NCI-H446 (cell line): ENCODE measurements at places on chromosomes 1 and 21.

DNA sequence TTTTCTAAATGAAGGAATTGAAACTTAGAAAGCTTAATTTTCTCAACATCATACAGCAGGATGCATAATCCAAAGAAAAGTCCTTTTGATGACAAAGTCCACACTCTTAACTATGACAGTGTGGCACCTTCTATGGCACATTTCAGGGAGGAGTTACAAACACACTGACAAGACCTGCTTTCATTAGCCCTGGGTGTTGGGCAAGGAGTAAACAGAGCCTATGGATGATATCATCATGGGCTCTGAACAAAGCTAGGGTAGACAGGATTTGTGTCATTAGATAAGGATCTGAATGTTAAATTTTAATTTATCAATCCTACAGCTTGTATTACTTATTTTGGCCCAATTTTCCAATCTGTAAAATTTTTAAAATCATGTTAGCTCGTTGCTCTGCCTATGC is 62.6 kb upstream of the DENND1B start:
- DNase-seq: no peak

- no peak for DNase-seq
Observed at GRCh38 chr1:156767879-156768604, 707 bp downstream of the PRCC start.

DNA sequence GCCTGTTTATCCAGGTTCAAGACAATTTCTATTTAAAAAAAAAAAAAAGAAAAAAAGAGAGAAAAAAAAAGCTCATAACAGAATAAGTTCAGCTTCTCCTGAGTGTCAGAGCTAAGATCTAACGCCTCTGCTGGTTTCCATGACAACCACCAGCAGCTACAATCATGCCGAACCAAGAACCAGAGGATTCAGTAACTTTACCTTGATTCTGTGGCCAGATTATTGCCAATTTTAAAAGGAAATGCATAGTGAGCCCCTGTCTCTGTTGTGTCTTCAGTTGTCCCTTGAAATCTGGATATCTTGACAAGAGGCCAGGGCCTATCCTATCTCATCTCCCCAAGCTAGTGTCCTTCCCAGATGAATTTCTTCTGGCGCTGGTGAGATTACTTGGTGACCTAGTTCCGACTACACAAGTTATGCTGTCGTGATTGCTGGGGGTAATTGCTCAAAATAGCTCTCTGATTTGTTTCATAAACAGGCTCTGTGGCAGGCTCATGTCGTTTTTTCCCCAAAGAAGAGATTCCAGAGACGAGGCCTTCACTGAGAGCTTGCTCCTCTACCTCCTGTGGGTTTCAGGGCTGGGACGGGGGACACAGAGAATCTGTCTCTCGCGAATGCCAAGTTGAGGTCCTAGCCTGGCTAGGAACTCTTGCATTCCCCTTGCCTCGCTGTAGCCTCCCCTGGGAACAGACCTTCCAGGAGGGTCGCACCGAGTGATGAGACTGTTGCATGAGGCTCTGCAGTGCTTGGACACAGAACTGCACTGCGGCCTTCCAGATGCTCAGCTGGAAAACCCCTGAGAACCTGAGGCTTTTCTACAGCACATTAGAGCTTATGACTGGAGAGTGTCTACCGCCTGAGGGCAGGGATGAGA is 32.4 kb upstream of the SCCPDH start:
- no peak for DNase-seq

- DNase-seq: no peak
Observed at GRCh38 chr21:31236528-31236927, 107.5 kb downstream of the TIAM1 start.

GRCh38 chr1:963746-964525 is 2.3 kb upstream of the PLEKHN1 start:
- no peak for DNase-seq

GRCh38 chr1:54248966-54249365 is 49.0 kb downstream of the MRPL37 start:
- no peak for DNase-seq

GRCh38 chr1:60229821-60230220 is 156.3 kb upstream of the C1orf87 start:
- no peak for DNase-seq

- DNase-seq: no peak
Observed at GRCh38 chr1:236895665-236896387, 100.7 kb downstream of the MTR start.

GRCh38 chr1:154607609-154608396 is at the start of gene ADAR:
Gene ADAR, minus strand, starts transcription at chr1:154608186. Its CDS starts 180 bp downstream, at chr1:154608006.
- DNase-seq: peak; percentile 82

GRCh38 chr1:153677718-153678518 is 570 bp upstream of the NPR1 start:
- DNase-seq: no peak

DNA sequence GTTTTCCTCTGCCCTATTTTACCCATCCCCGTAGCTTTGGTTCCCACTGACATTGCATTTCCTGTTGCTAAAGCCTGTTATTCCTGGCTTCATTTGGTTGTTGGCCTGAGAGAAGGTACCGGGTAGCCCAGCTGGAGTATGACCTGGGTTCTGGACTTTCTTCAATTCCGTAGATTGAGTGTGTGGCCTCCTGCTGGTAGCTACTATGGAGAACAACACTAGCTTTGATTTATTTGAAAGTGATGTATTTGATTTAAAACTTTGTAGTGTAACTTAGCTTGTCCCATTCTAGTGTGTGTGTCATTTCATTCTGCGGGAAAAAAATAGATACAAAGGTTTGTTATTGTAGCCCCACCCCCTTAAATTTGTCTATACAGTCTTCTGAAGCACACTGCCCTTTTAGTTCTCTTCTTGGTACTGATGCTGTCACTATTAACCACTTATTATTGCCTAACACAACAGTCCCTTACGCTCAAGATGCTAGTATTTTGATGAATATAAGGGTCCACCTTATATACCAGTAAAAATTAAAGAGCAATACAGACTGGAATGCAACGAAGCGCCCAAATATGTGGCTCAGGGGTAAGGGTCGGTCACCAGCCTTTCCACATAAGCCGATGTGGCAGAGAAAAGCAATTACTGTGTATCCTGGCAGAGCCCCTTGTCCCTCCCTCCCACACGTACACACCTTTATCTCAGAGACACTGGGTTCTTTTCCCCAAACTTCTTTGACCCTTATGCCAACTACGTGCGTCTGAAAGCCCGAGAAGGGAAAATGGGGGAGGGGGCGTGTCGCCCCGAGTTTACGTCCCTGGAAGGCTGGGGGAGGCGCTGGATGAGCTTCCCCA is 643 bp upstream of the MOV10 start:
- peak; percentile 9 for DNase-seq

- no peak for DNase-seq
Observed at GRCh38 chr1:15465674-15466073, 9.1 kb downstream of the CELA2A start.

- DNase-seq: no peak
Observed at GRCh38 chr1:183069562-183070216, 46.5 kb downstream of the LAMC1 start.

DNA sequence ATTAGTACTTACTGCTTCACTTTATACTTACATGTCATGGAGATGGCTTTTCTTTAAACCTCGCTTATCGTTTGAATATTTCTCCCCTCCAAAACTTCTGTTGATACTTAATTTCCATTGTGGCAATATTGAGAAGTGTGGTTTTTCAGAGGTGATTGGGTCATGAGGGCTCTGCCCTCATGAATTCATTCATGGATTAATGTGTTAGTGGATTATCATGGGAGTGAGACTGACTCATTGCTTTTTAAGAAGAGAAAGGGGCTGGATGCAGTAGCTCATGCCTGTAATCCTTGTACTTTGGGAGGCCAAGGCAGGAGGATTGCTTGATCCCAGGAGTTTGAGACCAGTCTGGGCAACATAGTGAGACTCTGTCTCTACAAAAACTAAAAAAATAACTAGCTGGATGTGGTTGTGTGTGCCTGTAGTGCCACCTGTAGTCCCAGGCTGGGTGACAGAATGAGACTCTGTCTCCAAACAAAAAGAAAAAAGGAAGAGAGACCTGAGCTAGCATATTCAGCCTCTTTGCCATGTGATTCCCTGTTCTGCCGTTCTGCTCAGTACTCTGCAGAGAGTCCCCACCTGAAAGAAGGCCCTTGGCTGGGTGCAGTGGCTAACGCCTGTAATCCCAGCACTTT is 30.2 kb downstream of the RABGAP1L start:
- DNase-seq: no peak

DNA sequence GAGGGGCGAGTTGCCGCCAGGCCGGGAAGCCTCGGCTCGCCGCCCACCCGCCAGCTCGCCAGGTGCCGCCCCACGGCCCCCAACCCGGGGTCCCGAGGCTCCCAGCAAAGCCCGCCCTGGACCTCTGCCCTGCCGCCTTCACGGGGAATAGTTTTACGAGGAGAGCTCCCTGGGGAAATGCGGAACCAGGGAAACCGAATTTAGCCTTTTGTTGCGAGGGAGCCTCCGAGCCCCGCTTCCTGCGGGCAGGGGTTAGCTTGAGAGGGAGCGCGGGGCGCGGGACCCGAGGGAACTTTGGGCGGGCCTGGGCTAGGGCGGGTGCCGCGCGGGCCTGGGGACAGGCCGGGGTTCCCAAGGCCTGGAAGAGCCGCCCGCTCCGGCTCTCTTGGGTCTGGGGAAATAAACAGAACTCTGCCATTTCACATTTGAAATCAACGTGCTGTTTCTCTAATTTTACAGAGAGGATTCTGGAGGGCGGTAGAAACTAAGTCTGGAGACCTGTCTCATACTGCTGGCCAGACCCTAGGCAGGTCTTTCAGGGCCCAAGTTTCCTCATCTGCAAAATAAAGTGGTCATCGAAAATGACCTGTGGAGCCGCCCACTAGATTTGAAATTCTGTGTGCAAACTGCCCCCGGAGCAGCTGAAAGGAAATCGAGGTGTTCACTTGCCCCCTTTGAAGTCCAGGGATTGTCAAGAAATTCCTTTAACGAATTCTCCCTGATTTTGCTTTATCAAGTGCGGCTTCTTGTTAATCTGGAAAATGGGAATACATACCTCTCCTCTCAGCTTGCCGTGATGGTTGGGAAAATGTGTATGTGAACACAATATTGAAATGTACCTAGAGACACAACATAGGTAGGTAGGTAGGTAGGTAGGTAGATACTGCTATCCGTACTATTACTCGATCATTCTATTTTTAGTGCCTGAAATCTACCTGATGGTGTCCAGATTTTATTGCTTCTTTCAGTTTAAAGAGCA is 749 bp upstream of the GLUL start:
- peak; percentile 45 for DNase-seq

GRCh38 chr1:3483801-3484444 is 29.5 kb downstream of the ARHGEF16 start:
- peak; percentile 32 for DNase-seq

DNA sequence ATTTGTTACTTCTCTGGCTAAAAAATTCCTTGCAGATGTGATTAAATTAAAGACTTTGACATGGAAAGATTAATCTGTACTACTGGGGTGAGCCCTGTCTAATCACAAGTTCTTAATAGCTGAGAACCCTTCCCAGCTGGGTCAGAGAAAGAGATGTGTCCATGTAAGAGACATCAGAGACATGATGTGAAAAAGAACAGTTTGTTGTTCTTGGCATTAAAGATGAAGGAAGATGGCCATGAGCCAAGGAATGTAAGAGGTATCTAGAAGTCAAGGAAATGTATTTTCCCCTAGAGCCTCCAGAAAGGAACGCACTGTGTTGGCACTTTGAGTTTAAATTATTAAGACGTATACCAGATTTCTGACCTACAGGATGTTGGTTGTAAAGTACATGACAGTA is 1271.5 kb upstream of the PRMT6 start:
- no peak for DNase-seq

DNA sequence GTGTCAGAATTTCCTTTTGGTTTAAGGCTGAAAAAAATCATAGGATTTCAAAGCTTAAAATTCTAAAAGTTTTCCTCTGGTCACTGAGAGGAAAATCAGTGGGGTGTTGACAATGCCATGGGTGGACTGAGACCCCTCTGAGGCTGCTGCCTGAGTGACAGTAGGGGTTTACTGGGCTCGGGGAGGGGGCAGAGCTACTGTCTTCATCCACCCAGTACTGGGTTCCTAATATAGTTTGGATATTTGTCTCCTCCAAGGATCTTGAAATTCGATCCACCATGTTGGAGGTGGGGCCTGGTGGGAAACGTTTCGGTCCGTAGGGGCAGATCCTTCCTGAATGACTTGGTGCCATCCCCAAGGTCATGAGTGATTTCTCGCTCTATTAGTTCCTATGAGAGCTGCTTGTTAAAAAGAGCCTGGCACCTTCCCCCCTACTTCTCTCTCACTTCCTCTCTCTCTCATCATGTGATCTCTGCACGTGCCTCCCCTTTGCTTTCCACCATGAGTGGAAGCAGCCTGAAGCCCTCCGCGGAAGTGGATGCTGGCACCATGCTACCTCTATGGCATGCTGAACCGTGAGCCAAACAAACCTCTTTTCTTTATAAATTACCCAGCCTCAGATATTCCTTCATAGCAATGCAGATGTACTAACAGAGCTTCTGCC is 72.3 kb downstream of the MAP10 start:
- DNase-seq: no peak

- no peak for DNase-seq
Observed at GRCh38 chr1:85199667-85200462, 951 bp downstream of the SYDE2 start.

- no peak for DNase-seq
Observed at GRCh38 chr1:178933709-178934490, 63.0 kb upstream of the ANGPTL1 start.

DNA sequence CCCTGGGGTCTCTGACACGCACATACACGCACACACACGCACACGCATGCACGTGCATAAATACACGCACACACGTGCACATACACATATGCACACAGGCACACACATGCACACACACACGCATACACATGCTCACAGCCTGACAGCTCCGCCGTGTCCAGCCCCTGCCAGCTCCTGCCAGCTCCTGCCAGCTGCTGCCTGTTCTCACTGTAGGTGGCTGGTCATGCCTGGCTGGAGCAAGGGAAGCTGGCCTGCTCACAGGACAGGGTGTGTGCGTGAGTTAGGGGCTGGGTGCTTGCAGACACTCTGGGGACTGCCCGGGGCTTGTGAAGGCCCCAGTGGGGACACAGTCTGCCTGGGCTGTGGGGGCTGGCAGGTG is 4.9 kb downstream of the PLCH2 start:
- peak; percentile 70 for DNase-seq

DNA sequence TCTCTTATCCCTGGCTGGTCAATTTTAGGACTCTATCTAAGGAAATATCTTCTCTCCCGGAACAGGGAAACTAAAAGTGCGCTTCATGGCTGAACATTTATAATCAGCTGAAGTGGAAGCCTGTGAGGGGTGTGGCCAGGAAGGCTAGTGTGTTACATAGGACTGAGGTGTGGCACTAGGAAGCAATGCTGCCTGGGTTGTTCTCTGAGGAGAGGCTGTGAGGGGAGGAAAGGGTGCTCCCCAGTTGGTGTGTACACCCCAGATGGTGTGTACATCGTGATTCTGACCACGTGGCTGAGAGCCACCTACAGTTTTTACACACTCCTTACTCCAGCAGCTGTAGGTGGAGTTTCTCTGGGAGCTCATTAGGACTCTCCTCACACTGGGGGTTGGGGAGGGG is 16.3 kb downstream of the NTPCR start:
- DNase-seq: no peak

DNA sequence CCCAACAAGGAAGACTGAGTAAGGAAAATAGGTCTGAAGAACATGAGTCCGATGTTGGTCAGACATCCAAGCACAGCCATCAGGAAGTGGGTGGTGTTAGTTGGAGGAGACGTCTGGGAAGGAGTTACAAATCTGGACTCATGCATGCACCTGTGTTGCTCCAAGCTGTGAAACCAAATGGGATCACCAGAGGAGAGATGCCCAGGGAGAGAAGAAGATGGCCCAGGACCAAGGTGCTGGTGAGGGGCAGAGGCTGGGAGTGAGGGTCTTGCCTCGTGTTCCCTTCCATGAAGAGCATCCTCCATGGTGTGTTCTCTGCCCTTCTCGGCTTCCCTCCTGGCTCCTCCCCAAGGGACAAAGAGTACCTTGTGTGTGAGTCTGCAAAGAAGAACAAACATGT is 405.6 kb downstream of the NPHP4 start:
- no peak for DNase-seq
